ENCODE measurements at places on chromosomes 7 and 10.

DNA sequence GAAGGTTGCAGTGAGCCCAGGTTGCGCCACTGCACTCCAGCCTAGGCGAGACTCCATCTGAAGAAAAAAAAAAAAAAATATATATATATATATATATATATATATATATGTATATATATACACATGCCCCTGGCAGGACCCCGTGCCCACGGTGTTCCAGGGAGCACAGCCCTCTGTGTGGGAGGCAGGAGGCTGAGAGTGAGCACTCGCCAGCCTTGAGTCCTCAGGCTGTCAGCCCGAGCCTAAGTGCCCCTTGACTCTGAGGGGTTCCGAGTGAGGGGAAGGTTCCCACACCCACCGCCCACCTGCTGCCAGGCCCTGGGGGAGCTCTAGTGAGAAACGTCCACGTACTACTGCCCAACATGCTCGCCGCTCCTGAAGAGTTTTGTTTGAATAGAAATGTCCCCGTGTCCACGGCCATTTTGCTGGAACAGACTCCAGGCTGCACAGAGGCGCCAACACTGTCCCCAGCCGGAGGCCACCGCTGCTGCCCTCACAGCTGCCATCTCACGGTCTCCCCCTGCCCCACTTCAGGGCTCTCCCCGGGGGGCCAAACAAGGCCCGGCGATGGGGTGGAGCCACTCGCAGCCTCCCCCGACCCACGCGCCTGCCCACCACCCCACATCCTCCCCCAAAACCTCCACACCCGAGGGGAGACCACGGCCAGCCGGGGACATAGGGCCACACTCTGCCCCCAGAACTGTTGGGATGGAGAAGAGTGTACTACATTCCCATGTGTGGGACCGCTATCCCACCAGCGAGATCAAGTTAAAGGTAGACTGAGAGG is 62.8 kb upstream of the EBF3 start:
- no peaks in the 10 kb centered on the region for H3K36me3 ChIP-seq
- H3K27ac ChIP-seq = no peak overlapping the region
- no peaks in the 10 kb centered on the region for H3K27me3 ChIP-seq
- DNase-seq = no peak
- H3K4me3 ChIP-seq = no peak overlapping the region

- no peak overlapping the region for H3K4me3 ChIP-seq
- H3K36me3 ChIP-seq = peaks cover 52% of the 10 kb centered on the region
- H3K27me3 ChIP-seq = no peaks in the 10 kb centered on the region
- no peak overlapping the region for H3K27ac ChIP-seq
- peaks cover 6% of the 10 kb centered on the region for H3K4me1 ChIP-seq
These were observed 54.9 kb downstream of the KMT2E start for GRCh38 chr7:105068886-105069285.

- H3K27ac ChIP-seq = no peak overlapping the region
- no peak for DNase-seq
- H3K4me3 ChIP-seq = no peak overlapping the region
- H3K27me3 ChIP-seq = peaks cover 2% of the 10 kb centered on the region
These were observed 128.7 kb upstream of the LYZL1 start for GRCh38 chr10:29160150-29160617.

DNA sequence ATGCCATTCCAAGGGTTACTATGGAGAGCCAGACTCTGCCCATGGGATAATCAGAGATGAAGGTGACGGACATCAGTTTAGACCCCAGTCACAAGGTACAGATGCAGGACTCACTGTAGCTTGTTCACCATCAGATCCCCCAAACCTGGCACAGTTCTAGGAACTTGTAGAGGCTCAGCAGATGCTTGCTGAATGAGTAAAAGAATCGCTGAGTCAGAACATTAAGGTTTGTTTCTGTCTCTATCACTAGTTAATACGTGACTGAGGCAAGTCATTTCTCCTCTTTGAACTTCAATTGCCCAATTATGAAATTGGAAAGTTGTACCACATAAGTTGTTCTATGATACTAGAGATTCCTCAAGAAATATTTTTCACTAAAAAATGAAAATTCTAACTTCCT is 65.1 kb downstream of the PPP1R3C start:
- H3K4me3 ChIP-seq = no peak overlapping the region
- no peaks in the 10 kb centered on the region for H3K4me1 ChIP-seq
- no peak overlapping the region for H3K27ac ChIP-seq
- no peak for DNase-seq

DNA sequence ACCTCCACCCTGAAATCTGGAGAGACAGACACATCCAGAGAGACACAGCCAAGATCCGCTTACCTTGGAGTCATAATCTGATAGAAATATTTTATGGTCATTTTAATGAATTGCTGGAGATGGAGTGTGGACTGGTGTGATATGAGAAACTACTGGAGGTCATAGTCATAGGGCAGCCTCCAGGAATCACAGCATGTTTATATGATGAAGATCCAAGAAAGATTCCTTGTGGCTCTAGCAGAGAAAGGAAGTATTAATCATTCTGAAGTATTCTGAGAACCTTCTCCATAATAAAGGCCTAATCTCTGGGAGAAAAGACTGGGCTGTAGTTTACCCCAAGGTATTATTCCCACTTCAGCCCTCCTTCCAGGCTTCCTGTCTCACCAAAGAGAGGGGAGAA is 38.0 kb downstream of the POLR1F start:
- no peak for DNase-seq
- peaks cover 3% of the 10 kb centered on the region for H3K27me3 ChIP-seq
- H3K27ac ChIP-seq = no peak overlapping the region
- H3K4me3 ChIP-seq = no peak overlapping the region
- no peaks in the 10 kb centered on the region for H3K4me1 ChIP-seq
- no peaks in the 10 kb centered on the region for H3K36me3 ChIP-seq

- H3K4me3 ChIP-seq = no peak overlapping the region
- DNase-seq = no peak
- H3K27ac ChIP-seq = no peak overlapping the region
- peaks cover 10% of the 10 kb centered on the region for H3K4me1 ChIP-seq
These were observed 360.5 kb upstream of the GALNT17 start for GRCh38 chr7:70771451-70771850.

GRCh38 chr10:70573599-70574506 is 28.7 kb downstream of the PRF1 start:
- no peaks in the 10 kb centered on the region for H3K27me3 ChIP-seq
- no peak overlapping the region for H3K4me3 ChIP-seq
- DNase-seq = no peak
- peaks cover 78% of the 10 kb centered on the region for H3K4me1 ChIP-seq

DNA sequence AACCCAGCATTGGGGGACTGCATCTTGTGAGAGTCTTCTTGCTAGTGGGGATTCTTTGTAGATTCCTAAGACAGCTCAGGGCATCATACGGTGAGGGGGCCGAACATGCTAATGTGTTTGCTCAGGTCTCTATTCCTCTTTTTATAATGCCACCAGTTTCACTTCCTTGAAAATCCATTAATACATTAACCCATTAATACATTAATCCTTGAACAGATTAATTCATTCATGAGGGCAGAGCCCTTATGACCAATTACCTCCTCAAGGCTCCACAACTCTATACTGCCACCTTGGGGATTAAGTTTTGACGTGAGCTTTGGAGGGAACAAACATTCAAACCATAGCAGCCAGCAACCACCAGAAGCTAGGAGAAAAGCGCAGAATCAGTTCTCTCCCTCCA is 67.2 kb upstream of the POT1 start:
- H3K36me3 ChIP-seq = no peaks in the 10 kb centered on the region
- no peaks in the 10 kb centered on the region for H3K4me1 ChIP-seq
- H3K27me3 ChIP-seq = no peaks in the 10 kb centered on the region

- no peak overlapping the region for H3K4me3 ChIP-seq
- no peaks in the 10 kb centered on the region for H3K27me3 ChIP-seq
- H3K27ac ChIP-seq = no peak overlapping the region
- DNase-seq = no peak
These were observed 23.7 kb downstream of the SLC29A3 start for GRCh38 chr10:71342573-71343391.

- H3K36me3 ChIP-seq = no peaks in the 10 kb centered on the region
- H3K27ac ChIP-seq = no peak overlapping the region
- DNase-seq = no peak
- H3K4me3 ChIP-seq = no peak overlapping the region
These were observed 107.6 kb downstream of the VIPR2 start for GRCh38 chr7:159036916-159037605.

DNA sequence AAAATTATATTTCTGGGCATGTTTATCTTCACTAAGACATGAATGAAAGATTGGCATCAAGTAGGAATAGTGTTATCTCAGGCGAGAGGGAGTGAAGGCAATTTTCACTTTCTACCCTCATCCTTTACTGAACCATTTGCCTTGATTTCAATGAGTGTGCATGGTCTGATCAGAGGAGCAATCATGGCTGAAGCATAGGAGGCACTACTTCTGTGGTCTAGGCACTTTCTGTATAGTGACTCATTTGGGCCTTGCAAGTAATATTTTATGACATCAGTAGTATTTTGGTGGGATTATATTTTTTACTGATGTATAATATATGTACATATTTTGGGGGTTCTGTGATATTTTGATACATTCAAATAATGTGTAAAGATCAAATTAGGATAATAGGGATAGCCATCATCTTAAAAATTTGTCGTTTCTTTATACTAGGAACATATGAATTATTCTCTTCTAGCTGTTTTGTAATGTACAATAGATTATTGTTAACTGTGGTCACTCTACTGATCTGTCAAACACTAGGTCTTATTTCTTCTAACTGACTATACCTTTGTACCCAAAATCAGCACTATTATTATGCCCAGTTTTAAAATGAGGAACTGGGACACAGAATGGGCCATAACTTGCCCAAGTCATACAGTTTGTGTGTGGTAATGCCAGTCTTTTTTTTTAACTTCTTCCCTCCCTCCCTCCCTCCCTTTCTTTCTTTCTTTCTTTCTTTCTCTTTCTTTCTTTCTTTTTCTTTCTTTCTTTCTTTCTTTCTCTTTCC is 101.9 kb downstream of the RAB11FIP2 start:
- H3K4me3 ChIP-seq = no peak overlapping the region
- peaks cover 3% of the 10 kb centered on the region for H3K27me3 ChIP-seq
- H3K36me3 ChIP-seq = no peaks in the 10 kb centered on the region
- no peak for DNase-seq
- no peak overlapping the region for H3K27ac ChIP-seq

DNA sequence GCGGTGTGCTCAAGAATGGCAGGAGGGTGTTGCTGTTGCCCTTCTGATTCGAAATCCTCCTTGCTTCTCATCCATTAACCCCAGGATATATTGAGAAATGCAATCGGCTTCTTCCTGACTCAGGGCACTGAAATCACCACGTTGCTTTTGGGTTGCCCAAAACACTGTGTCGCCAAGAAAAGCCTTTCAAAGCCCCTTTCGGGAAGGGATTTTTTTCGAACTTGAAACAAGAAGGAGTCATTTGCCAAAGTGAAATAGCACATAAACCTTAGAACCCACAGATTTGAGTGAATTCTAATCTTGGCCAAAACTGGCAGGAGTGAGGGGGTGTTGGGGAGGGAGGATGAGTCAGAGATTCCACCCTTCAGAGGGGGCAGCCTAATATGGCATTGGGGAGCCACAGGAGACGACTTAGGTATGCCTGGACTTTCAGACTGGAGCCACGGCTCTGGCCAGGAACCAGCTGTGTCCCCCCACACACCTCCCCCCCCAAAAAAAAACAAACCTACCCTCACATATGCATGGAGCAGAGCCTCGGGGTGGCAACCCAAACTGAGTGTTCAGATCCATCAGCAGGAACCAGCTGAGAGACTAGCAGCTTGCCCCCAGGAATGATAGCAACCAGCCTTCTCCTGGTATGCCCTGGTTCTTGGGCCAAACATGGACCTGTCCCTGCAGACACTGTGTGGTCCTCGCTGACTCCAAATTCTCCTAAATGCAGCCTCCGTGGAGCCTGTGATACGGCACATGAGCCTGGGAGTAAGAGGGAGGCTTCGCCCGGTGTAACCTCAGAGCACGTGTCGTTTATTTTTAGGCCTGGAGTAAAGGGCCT is 138.4 kb downstream of the FGFR2 start:
- H3K27ac ChIP-seq = no peak overlapping the region
- H3K27me3 ChIP-seq = no peaks in the 10 kb centered on the region
- H3K36me3 ChIP-seq = no peaks in the 10 kb centered on the region
- no peak for DNase-seq

Data from activated CD8-positive, alpha-beta T cell treated with anti-CD3 and anti-CD28 coated beads, Interleukin-2, amount 10 ng/mL, durations not matched to agents 7 days and 5 days (primary cell).